Activated CD4-positive, CD25-positive, alpha-beta regulatory T cell (primary cell): ENCODE measurements at places on chromosomes 11 and 22.

DNA sequence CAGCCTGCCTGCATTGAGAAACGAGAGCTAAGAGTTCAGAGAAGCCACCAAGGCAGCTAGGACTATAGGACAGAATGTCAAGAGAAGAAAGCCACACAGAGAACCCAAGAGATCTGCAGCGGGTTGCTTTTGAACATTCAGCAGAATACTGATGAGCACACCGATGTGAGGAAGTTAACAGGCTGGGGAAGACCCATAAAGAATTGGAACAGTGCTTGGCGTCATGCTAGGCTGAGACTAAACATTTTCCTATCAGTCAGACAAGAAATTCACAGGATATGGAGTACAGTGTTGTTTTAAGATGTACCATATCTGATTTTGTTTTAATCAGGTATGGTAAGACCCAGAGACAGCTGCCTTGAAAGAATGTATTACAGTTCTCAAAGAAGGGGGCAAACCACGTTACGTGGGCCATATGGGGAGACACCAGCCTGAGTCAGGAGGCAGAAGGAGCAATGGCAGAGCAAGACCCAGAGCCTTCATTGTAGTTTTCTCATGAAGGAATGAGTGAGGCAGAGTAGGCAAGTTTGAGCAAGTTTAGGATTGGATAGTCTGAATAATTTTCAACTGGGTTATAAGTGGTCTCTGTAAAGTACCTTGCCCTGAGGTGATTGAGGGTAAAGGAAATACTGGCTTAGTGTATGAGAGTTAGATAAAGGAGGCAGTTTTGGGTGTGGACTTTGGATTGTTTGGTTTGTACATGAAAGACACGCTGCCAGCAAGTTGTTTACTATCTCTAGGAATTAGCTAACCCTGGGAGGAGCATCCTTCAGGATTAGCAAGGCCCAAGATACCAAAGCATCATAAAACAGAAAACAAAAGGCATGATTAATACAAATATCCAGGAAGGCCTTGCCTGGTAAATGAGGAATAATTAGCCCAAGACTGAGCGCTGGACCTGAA is 14.3 kb downstream of the LRRC75B start:
- DNase-seq = no peak

GRCh38 chr11:63510360-63511047 is 4.6 kb downstream of the LGALS12 start:
- DNase-seq = no peak

- DNase-seq = no peak
Measured at GRCh38 chr11:73210916-73211667, 7.0 kb upstream of the P2RY2 start.

GRCh38 chr11:110481523-110481922 is 51.8 kb downstream of the FDX1 start:
- no peak for DNase-seq

- DNase-seq = no peak
Measured at GRCh38 chr22:17820879-17821439, 46.7 kb upstream of the BID start.

GRCh38 chr11:10438458-10438857 is 16.6 kb upstream of the AMPD3 start:
- DNase-seq = no peak

DNA sequence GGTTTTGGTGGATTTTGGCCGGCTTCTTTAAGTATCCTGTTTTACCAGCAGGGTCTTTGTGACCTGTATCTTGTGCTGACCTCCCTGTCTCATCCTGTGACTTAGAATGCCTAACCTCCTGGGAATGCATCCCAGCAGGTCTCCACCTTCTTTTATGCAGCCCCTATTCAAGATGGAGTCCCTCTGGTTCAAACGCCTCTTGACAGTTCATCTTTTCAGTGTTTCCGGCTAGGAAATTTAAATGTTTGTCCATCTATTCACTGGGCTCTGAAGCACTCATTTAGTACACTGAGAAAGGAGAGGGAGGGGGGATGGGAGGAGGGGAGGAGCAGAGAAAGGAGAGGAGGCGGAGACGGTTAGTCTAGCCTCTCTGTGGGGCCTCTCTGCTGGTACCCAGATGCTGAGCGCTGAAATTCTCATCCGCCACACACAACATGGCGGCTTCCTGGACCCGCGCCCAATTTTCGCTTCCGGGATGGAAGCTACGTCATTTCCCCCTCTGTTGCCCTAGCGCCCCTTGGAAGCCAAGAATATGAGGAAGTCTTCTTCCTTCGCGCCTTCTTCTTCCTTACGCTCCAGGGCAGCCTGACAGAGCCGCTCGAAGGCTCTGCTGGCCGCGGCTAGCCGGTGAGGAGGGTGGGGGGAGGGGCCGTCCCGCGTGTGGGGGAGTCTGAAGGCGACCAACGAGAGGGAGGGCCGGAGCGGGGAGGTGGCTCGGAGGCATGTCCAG is 69.0 kb upstream of the SYT13 start:
- DNase-seq = peak; percentile 70

DNA sequence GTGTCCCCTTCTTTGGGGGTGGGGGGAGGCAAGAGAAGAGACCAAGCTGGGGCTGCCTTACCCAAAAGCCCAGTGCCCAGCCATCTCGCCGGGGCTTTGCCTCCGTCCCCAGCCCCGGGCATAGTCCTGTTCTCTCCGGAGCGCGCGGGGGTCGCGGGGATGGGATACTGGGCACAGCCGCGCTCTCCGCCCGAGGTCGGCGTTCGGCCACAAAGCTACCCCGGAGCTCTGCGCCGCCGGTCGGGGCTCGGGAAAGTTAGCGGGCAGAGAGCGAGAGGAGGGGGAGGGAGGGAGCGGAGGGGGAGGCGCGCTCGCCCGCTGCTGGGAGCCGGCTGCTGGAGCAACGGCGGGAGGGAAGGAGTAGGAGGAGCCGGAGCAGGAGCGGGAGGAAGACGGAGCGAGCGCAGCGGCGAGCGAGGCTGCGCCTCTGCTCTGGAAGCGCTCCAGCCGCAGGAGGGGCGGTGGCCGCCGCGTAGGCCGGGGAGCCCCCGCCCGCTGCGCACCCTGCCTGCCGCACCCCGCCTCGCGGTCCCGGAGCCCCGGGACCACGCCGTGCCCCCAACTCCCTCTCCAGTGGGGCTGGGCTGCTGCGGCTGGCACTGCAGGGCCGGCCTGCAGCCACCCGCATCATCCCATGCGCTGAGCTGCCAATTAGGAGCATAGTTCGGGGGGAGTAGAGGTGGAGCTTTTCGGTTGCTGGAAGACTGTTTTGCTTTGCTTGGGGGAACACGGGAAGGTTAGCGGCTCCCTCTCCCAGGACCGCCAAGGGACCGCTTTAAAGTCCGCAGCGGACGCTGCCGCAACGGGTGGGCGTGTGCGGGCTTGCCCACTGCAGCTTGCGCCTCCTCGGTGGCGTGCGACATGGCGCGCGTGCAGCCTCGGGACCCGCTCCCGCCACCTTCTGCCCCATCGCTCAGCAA is at the start of gene SCN4B:
Gene SCN4B (minus strand): TSS at position 272 of the 920 bp plus-strand sequence. CDS start 150 bp downstream, at position 122.
- no peak for DNase-seq

- no peak for DNase-seq
Measured at GRCh38 chr11:134371436-134372185, 39.8 kb downstream of the GLB1L2 start.

DNA sequence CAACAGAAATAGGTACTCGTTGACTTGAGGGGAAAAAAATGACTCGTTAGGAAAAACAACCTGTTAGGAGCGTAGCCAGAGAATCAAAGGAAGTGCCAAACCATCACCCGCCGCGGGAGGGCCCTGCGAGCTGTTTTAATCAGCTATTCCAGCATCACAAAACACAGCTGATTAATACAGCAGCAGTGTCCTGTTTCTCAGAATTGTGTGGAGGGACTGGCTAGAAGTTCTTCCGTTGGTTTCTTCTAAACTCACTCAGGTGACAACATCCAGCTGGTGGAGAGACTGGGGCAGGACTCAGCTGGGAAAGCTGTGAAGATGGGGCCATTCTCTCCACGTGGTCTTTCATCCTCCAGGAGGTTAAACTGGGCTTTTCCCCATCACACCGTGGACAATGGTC is 28.0 kb downstream of the HSPA8 start:
- DNase-seq = no peak

GRCh38 chr11:8870411-8871170 is 40.4 kb upstream of the AKIP1 start:
- DNase-seq = no peak

- DNase-seq = no peak
Measured at GRCh38 chr11:41983475-41983874, 524.0 kb upstream of the LRRC4C start.

DNA sequence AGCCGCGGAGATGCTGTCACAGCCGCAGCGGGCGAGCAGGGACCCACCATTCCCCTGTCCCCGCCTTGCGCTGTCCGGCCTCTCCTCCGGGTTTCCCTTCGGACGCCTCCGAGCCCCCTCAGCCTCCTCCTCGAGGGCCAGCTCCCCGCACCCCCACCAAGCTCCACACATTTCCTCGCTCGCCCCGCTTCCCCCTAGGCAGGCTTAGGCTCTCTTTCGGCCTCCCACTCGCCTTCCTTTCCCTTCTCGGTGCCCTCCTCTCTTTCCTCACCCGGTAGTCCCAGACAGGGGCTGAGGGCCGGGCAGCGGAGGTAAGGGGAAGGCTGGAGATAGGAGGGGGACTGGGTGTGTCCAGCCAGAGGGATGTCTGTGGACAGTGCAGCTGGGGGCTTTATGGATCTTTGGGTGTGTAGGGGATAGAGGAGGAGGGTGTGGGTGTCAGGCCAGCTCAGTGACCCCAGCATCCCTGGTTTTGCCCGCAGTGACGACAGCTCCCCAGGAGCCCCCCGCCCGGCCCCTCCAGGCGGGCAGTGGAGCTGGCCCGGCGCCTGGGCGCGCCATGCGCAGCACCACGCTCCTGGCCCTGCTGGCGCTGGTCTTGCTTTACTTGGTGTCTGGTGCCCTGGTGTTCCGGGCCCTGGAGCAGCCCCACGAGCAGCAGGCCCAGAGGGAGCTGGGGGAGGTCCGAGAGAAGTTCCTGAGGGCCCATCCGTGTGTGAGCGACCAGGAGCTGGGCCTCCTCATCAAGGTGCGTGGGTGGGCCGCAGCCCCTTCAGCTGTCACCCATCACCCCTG is 1.6 kb downstream of the KCNK4 start:
- no peak for DNase-seq

DNA sequence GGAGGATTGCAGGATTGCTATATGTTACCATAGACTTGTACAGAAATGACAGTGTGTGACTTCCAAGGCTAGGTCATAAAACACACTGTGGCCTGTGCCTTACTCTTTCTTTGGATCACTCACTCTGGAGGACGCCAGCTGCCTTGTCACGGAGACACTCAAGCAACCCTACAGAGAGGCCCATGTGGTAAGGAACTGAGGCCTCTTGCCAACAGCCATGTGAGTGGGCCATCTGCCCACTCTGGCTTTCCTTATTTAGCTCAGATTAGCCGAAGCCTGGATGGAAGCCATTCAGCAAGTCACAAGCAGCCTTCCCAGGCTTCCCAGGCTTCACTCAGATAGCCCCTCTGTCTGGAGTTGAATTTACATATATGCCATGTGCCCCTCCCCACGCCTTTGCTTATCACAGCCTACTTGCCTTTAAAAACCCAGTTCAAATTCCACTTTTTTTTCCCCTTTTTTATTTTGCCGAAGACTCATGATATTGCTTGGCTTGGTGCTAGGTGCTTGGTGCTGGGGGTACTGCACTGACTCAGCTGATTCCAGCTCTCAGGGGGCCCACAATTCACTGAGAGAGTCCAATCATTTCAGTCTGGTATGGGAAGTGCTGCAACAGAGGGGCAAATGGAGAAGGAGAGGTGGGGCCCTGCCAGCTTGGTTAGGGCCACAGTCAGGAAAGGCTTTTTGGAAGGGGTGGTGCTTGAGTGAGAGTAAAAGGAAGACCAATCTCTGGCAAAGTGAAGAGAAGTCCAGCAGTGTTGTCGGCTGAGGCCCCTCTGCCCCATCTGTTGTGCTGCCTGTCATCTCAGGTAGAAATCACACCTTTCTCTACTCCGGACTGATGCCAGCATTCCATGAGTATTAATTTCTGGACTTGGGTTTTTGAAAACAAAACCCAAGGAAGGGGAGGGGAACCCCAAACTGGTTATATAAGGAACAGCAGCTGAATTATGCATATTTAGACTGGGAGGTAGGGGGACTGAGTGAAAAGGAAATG is 14.5 kb upstream of the P4HA3 start:
- DNase-seq = no peak

- DNase-seq = no peak
Measured at GRCh38 chr11:10611979-10612862, 43.8 kb upstream of the LYVE1 start.

DNA sequence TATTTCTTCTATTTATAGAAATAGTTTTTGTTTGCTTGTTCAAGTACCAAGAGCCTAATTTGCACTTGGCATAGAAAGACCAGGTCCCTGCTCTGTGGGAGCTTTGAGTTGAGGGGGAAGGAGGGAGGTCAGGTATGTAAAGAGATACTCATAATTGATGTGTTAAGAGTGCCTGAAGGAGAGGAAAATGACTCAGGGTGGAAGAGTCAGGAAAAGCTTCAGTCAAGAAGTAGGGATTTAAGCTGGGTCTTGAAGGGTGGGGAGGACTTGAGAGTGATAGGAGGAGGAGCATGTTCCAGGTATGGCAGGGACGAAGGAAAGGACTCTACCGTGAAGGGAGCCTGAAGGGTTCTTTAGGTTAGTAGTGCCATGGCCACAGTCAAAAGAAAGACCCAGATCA is 9.0 kb downstream of the RBX1 start:
- no peak for DNase-seq

GRCh38 chr11:107249054-107249453 is 208.6 kb downstream of the CWF19L2 start:
- DNase-seq = no peak

DNA sequence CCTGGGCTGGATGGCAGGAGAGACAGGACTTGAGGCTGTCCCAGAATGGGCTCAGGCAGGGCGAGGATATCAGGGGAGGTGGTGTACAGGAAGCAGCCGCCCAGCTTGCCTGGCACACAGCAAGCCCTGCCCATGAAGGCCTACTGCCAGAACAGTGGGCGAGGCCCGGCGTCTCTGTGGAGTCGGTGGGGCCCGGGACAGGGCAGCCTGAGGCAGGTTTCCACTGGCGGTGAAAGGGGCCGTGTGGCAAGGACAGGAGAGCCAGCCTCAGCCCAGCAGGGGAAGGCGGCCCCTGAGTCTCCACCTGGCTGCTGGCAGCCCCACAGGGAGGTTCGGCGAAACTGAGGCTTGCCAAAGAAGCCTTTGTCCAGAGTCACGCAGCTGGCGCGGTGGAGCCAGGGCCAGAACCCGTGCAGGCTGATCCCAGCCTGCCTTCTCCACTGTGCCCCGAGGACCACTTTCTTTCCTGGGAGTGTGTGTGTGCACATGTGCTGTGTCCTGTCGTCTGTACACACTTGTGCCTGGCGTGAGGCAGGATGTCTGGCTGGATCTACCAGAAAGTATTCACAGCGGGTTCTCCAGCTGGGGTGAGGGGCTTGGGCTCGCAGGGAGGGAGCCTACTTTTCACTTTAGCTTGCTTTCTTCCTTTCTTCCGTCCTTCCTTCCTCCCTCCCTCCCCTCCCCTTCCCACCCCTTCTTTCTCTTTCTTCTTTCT is 1.2 kb downstream of the TSPO start:
- peak; percentile 24 for DNase-seq

DNA sequence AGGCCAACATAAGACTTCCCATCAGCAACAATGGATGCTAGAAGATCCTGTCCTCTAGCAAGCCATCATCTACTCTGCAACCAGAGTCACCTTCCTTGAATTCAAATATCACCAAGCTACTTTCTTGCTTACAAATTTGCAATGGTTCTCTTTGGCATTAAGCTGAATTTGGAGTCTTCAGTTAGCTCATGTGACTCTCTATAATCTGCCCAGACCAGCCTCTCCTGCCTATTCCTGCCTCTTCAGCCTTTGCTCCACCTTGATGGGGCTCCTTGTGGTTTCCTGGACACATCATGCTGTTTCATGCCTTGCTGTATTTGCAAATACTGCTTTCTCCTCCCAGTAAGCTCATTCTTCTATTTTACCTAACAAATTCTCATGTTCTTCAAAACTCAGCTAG is 82.3 kb downstream of the RASSF10 start:
- DNase-seq = no peak
